ENCODE measurements at places on chromosomes 6 and 20. TPM values are rescaled to one million over a fixed set of nuclear protein-coding genes. Genes with fewer than 3 reads are reported as not detected.

The GMDS gene
- total RNA-seq: 21.0 TPM

The AURKA gene
- total RNA-seq: 139 TPM

The HLA-DQA2 gene
- not detected for total RNA-seq

The RBBP8NL gene
- total RNA-seq: 9.4 TPM

The LBP gene
- not detected for total RNA-seq

The PCSK2 gene
- not detected for total RNA-seq

The BCAS4 gene
- 49.9 TPM for total RNA-seq

The TFAP2D gene
- not detected for total RNA-seq

The CTAGE9 gene
- not detected for total RNA-seq

The BMP6 gene
- total RNA-seq: 1.3 TPM

The SPINT4 gene
- not detected for total RNA-seq

The TGM2 gene
- 773 TPM for total RNA-seq

The COL20A1 gene
- total RNA-seq: not detected

The HCRTR2 gene
- total RNA-seq: not detected

The TRIM31 gene
- 0.11 TPM for total RNA-seq

- DNase-seq: peak; percentile 57
These were observed 29.9 kb upstream of the FAM210B start for GRCh38 chr20:56328861-56329260.

DNA sequence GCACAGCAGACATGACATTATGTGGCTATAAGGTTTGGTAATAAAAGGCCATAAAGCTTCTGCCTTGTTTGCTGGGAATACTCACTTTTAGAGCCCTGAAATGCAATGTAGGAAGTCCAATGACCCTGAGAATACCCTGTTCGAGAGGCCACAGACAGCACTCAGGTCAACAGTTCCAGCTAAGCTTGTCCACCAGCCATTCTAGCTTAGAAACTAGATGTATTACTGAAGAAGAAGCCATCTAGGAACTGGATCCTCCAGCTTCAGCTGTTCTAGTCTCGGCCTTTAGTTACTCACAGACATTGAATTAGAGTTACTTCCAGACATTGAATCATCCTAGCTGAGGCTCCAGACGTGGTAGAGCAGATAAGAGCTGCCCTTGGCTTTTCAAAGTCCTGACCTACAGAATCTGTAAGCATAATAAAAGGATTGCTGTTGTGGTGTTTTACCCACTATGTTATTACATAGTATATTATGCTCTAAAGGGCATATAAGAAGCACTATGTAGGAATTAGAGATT is 84.9 kb downstream of the MMS22L start:
- DNase-seq: no peak

DNA sequence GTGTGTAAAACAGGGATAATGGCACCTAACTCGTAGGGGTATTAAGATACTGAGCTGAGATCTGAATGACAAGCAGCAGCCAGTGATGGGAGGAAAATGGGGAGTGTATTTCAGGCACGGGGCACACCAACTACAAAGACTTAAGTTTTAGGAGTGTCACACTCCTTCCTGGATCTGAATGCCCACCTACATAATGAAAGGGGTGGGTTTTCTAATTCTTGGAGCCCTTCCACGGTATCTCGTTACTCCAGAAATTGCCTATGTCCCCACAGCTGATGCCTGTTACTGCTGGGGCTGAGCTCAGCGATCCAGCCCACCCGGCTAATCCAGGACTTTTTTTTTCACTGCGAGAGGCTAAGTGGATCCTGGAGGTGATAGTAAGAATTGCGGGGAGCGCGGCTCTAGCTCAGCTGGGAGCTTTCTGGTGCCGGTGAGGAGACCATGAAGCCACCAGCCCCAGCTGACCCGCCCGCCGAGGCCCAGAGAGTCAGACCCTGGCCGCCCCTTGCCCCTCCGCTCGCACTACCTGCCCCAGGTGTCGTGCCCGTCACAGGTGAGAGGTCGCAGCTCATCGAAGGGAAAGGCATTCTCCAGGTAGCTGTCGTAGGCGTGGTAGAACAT is 727 bp downstream of the EDEM2 start:
- peak; percentile 47 for DNase-seq

GRCh38 chr20:3612795-3613572 is 50.2 kb downstream of the GFRA4 start:
- DNase-seq: peak; percentile 13

DNA sequence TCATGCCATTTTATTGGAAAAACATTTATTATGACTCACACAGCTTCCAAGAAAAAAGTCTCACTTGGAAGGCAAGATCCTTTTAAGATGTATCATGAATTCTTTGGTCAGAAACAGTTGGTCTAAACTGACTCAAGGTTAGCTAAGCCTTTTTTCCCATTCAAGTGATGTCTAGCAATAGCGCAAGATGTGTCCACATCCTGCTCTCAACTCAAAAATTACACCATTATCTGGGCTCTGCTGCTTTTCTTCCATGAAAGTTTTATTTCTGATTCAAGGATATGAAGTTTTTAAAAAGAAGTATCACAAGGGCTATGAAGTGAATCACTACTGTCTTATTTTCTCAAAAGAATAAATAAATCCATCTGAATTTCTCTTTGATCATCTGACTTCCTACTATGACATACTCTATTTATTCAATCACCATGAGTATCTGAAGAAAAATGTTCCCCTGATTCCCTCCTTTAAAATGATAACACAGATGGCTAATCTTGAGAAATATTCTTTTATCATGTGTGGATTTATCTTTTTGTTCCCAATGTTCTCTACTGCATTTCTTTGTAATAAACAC is 139.2 kb downstream of the AHI1 start:
- peak; percentile 68 for DNase-seq

DNA sequence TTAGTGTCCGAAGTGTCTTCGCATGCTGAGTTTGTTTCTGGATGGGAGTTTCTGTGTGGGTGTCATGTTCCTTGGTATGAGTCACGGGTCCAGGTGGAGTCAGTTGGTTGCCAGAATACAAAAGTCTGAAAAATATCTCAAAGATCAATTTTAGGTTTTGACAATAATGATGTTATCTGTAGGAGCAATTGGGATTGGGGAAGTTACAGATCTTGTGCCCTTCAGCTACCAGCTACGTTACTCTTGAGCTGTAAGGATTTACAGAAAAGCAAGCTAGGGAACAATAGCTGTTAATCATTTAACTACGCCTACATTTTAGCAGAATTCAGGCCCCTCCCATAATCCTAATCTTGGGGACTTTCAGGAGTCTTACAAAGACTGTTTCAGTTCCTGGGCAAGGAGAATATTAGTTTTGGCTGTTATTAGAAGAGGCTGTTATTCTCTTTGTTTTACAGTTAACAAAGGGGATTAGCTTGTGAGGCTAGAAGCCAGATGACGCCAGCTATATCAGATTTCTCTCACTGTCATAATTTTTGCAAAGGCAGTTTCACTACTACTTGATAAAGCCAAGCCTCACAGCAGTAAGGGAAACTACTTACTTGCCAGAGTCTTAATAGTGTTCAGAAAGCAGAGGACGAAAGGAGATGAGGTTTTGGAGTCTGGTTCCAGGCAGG is 15.4 kb upstream of the SLC22A16 start:
- peak; percentile 58 for DNase-seq

GRCh38 chr6:122818866-122819265 is 29.8 kb downstream of the SMPDL3A start:
- DNase-seq: no peak

- no peak for DNase-seq
These were observed 115.6 kb upstream of the HCRTR2 start for GRCh38 chr6:55058682-55059081.

- peak; percentile 33 for DNase-seq
These were observed 316.7 kb upstream of the MARCKS start for GRCh38 chr6:113540466-113540865.

DNA sequence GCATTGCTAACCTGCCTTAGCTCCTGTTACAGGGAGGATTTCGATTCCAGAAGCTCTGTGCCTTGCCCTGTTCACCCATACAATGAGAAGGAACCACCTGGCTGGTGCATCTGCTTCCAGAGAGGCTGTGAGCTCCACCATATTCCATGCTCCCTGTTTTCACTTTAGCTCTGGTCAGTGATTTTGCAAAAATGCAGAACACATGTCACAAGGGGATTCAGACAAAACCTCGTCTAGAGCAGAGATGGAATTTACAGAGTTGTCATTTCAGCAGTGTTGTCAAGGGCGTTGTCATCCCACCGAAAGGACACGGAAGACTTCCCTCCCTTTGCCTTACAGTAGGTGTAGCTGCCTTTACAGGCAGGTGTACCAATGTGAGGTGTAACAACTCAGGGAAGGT is 223.0 kb upstream of the ARID1B start:
- no peak for DNase-seq

- DNase-seq: no peak
These were observed 89.8 kb upstream of the ATXN1 start for GRCh38 chr6:16851044-16851540.

DNA sequence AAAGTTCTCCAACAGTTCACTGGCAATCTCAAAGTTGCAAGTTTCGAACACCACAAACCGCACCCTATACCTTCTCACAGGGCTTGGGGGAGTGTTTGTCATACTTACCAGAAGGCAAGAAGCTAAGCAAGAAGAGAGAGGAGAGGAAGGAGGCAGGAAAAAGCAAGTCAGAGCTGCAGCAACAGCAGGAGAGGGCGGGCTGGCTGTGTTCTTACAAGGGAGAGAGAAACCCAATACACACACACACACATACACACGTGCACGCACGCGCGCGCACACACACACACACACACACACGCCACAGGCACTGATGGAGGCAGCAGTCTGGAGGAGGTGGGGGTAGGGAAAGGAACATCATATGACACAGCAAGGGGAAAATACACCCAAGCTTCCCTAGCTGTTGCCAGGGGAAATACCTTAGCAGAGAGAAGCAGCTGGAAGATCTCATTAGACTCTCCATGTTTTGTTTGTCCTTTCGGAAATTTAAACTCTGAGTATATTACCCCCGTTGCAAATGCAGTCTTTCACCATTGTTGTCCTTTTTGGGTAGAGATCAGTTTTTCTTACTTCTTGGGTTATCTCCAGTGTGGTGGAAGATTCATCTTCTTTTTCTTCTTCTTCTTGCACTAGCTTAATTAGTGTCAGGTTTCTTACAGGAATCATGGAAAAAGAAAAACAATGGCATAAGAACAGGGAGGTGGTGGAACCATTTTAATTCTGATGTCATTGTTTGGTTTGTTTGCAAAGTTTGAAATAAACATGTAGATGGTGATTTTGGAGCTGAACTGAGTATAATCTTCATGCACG is at the start of gene TXLNB:
Gene TXLNB, minus strand, starts transcription at position 186 of the 807 bp plus-strand sequence. CDS start 3,099 bp downstream, outside the sequence.
- no peak for DNase-seq

DNA sequence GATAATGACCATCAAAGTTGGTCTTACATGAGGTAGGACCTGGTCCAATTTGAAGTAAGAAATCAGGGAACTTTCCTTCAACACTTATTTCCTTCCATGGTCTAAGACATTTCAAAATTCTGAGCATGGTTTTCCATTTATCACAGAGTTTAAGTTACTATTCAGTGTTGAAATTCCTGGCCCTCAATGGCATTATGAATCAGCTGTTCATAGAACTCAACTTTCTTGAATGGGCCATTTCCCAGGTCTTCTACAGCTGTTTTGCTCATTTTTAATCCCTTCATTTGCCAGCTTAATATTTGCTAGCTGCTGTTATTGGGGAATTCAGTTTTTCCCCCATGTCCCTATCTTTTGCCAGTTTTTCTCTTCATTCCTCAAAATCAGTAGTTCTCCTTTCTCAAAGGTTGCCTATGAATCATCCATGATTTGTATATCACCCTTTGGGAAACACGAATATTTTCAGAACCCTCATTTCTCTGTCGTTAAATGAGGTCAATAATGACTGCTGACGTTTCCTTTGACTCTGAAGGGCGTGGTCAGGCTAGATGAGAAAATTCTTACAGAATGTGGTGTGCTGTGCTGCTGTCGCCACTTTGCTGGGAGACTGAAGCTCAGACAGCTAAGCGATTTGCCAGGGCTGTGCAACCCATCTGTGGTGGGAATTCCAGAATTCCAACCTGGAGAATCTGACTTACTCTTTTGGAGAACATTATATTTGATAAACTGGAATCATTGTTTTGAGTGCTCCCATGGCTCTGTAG is 216.5 kb upstream of the FLRT3 start:
- no peak for DNase-seq

DNA sequence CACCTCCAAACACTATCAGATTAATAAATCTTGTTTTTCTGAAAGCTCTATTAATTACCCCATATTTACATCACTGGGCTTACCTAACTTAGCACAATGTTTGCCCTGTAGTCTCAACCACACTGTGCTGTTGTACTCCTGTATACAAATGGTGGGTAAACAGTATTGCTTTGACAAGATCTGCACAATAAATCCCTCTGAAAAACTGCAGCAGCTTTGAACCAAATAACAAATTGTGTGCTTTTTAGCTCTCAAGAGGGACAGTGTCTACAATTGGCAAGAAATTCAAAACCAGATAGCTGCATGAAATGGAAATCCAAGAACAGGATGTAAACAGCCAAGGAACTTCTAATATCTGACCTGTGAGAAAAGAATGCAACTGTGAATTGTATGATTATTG is 10.4 kb downstream of the KIF6 start:
- DNase-seq: no peak

DNA sequence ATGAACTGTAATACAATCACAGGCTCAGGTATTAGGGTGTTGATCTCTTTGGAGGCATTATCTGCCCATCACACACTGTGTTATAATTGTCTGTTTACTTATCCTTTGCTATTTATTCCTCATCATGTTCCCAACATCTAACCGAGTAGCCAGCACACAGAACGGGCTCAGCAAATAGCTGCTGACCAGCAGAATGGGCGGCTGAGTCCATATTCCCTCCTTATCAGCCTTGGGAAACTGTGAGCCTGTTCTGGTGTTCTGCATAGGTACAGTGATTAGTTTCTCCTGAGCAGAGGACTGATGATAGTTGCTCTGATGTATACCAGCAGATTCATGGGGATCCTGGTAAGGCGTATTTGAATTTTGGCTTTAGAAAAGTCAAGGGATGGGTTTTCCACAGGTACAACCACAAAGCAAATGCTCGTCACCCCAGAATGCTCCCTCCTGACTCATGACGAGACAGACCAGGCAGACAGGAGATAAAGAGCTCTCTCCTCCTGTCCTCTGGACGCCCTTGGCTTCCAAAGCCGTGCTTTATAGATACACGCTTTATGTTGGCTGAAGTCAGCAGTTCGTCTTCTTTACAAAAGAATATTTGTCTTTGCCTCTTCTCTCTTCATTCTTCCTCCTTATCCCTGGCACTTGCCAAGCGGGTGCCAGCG is 166.7 kb downstream of the TTLL2 start:
- no peak for DNase-seq

GRCh38 chr6:10412461-10413261 is 2.2 kb downstream of the TFAP2A start:
- peak; percentile 88 for DNase-seq

GRCh38 chr6:168208854-168209253 is 110.7 kb downstream of the DACT2 start:
- DNase-seq: no peak

- no peak for DNase-seq
These were observed 47.0 kb downstream of the EZR start for GRCh38 chr6:158772172-158772571.

DNA sequence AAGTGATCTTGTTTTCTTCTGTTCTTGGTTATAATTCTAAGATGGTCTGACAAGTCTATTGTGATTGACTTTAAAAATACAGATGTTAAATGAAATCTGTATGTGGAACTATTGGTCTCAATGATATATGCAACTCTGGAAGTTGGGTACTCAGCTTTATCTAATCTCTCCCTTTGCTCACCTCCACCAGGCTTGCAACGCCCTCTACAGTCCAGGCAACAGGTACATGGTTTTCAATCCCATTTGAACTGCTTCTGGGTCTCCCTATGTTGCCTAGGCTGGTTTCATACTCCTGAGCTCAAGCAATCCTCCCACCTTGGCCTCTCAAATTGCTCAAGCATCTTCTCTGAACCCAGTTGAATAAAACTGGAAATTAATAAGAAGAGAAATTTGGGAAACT is 25.6 kb upstream of the HLA-DQB1 start:
- DNase-seq: peak; percentile 66
